ENCODE measurements at places on chromosomes 3 and 15.

DNA sequence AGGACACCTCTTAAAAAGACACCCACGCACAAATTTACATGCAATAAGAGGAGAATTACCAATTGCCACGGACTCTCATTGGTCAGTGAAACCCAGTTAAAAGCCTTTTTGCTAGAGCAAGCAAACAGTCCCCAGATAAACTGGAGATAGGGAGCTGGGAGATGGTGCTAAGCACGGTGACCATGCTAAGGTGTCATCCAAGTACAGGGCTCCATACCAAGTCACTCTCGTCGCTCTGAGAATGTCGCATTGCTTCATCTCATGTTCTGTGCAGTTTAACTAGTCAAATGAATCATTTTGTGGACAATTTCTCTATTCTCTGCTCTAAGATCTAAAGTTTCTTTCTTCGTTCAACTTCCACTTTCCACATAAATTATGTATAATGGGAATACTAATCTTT lies 581.9 kb downstream of the AGBL1 start:
- no peaks in the 10 kb centered on the region for H3K27me3 ChIP-seq
- DNase-seq, result no peak
- no peak overlapping the region for H3K4me3 ChIP-seq
- H3K4me1 ChIP-seq, result no peaks in the 10 kb centered on the region
- no peak overlapping the region for H3K27ac ChIP-seq

- H3K27me3 ChIP-seq, result no peaks in the 10 kb centered on the region
- DNase-seq, result no peak
- H3K4me3 ChIP-seq, result no peak overlapping the region
- no peaks in the 10 kb centered on the region for H3K36me3 ChIP-seq
Measured at GRCh38 chr15:33724321-33725036, 243.8 kb upstream of the CHRM5 start.

DNA sequence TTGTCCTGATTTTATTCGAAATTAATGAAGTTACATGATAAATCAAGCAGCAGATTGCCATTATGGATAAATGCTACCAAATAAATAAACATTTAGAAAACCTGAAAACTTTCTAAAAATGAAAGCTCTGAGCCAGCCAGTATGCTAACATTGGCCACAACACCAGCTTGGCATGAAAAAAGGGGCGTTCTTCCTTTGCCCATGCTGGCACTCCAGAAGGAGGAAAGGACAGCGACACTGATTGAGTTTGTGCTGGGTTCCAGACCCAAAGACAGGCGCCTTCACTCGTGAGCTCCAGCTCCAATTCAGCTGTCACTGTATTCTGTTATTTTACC lies 5.1 kb downstream of the STIMATE start:
- H3K27me3 ChIP-seq, result no peaks in the 10 kb centered on the region
- H3K36me3 ChIP-seq, result no peaks in the 10 kb centered on the region
- H3K4me1 ChIP-seq, result peaks cover 65% of the 10 kb centered on the region
- no peak for DNase-seq

- peaks cover 15% of the 10 kb centered on the region for H3K4me1 ChIP-seq
- no peak overlapping the region for H3K4me3 ChIP-seq
- no peak for DNase-seq
- H3K27ac ChIP-seq, result no peak overlapping the region
- H3K36me3 ChIP-seq, result no peaks in the 10 kb centered on the region
Measured at GRCh38 chr3:101868534-101869464, 19.5 kb downstream of the NFKBIZ start.

DNA sequence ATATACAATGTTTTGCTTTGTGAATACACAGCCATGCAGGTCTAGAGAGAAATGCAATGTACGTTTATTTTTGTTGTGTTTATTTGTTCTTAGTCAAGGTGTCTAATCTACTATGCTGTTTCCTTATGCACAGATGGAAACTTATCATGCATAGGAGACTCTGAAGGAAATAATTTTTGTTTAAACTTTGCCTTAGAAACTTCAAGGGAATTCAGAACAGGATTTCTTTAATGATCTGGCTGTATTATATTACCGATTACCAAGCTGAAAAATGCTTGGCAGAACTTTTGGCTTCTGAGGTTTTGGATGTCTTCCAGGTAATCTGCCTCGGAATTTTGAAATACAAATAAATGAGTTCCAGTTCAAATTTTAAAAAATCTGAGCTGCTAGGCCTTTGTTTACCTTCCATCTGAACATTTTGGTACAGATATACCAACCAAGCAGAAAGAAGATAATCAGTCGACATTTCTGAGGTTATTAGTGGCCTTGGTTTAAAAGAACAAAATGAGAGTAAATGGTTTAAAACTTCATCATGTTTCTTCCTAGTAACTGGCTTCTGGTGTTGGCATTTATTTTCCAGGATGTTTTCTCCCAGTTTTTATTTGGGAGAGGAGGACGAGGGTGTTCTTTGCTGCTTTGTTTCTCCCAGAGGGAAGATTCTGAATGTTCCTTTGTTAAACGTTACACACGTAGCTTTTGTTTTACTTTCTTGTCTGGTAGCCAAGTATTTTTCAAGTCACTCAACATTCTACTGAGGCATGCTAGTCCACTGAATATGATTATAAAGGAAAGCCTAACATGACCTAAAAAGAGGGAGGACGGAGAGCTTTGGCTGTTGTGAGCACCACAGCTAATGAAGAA lies 421.8 kb upstream of the TBL1XR1 start:
- H3K27me3 ChIP-seq, result no peaks in the 10 kb centered on the region
- H3K4me3 ChIP-seq, result no peak overlapping the region
- peaks cover 10% of the 10 kb centered on the region for H3K4me1 ChIP-seq
- no peaks in the 10 kb centered on the region for H3K36me3 ChIP-seq
- peak overlapping the region; percentile 70 for H3K27ac ChIP-seq
- no peak for DNase-seq

DNA sequence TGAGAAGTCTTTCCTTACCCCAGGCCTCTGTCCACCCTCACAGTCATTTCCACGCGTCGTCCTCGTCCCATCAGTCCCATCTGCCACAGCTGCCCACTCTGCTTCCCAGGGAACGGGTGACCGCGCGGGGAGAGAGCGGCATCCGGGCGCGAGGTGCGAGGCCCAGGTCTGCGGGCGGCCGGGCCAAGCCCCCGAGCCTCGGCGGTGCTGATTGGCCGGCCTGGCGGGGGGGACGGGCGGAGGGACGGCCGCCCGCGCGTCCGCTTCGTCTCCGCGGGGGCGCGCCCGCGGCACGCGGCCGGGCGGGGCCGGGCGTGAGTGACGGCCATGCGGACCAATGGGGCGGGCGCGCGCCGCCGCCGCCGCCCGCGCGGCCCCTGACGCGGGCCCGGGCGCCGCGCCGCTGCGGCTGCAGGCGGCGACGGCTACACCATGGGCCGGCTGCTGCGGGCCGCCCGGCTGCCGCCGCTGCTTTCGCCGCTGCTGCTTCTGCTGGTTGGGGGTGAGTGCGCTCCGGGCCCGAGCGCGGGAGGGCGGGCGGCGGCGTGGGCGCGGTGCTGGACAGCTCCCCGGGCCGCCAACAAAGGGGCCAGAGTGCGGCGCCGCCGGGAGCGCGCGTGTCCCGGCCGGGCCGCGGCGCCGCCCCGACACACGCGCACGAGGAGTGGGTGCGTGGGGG lies at the start of gene PODXL2:
PODXL2 (plus strand) TSS at position 398 of the 679 bp plus-strand sequence; CDS start at position 433, 35 bp downstream.
- DNase-seq, result no peak
- peaks cover 12% of the 10 kb centered on the region for H3K4me1 ChIP-seq
- H3K4me3 ChIP-seq, result peak within 1 kb of the TSS; percentile 59
- H3K27me3 ChIP-seq, result no peaks in the 10 kb centered on the region
- H3K27ac ChIP-seq, result no peak within 1 kb of the TSS
- H3K36me3 ChIP-seq, result no peaks in the 10 kb centered on the region

GRCh38 chr15:45946111-45946510 lies 311.3 kb downstream of the SQOR start:
- H3K27me3 ChIP-seq, result no peaks in the 10 kb centered on the region
- H3K36me3 ChIP-seq, result no peaks in the 10 kb centered on the region
- no peak overlapping the region for H3K4me3 ChIP-seq
- no peak overlapping the region for H3K27ac ChIP-seq
- no peaks in the 10 kb centered on the region for H3K4me1 ChIP-seq

GRCh38 chr3:22836131-22836530 lies 367.0 kb upstream of the UBE2E2 start:
- no peak overlapping the region for H3K27ac ChIP-seq
- no peak overlapping the region for H3K4me3 ChIP-seq
- H3K4me1 ChIP-seq, result no peaks in the 10 kb centered on the region
- no peak for DNase-seq

DNA sequence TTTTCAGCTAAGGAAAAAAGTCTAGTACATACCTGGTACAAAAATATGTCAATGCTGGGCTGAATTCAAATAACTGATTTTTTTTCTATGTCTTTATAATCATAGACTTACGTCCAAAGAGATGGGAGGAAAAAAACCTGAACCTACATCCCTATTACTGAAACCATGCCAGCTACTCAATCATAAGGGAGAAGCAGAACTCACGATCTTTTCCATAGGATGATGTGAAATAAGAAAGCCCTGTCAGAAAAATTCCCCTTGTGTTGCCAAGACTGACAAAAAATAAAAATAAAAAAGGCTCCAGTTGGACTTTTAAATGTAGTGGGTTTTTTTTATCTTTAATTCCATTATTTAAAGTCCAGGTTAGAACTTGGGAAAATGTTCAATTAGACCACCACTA lies 3.3 kb downstream of the MSL2 start:
- no peaks in the 10 kb centered on the region for H3K27me3 ChIP-seq
- peak overlapping the region; percentile 20 for H3K27ac ChIP-seq
- no peaks in the 10 kb centered on the region for H3K36me3 ChIP-seq
- H3K4me1 ChIP-seq, result peaks cover 47% of the 10 kb centered on the region

DNA sequence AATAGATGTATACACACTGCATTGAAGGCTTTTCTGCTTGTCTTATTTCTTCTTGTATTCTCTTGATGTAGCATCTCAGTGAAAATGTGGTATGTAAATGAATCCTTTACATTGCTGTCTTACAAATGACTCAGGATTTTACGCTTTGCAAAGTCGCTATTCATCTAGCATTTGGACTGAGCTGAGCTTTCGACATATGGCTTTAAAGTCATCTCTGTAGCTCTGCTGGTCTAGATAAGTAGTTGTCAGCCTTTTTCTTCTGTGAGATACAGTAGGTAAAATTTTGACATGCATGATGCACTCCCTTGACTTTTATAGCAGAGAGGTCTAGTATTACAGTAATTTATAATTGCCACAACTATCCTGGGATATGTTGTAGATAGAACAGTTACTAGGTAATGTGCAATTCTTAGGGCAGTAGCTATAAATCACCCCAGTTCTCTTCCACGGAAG lies 16.8 kb downstream of the MEF2A start:
- H3K27ac ChIP-seq, result no peak overlapping the region
- H3K36me3 ChIP-seq, result no peaks in the 10 kb centered on the region
- H3K4me3 ChIP-seq, result no peak overlapping the region
- peaks cover 48% of the 10 kb centered on the region for H3K4me1 ChIP-seq

DNA sequence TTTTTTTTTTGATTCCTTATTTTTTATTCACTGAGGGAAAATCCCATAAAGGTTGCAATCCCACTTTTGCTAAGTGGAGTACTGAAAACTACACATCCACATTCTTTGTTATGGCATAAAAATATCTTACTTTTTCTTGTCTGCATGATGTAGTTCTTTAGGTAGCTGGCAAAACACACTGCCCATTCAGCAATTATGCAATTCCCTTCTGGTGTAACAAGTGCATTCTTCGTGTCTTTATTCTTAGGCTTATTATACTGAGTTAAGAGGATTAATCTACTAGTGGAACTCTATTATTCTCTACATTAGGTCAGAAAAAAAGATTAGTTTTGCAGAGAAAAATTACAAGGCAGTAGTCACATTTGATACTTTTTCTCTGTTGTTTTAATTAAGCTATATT lies 403.8 kb upstream of the GBE1 start:
- H3K27me3 ChIP-seq, result no peaks in the 10 kb centered on the region
- no peaks in the 10 kb centered on the region for H3K4me1 ChIP-seq
- DNase-seq, result no peak
- H3K27ac ChIP-seq, result no peak overlapping the region
- H3K36me3 ChIP-seq, result no peaks in the 10 kb centered on the region
- no peak overlapping the region for H3K4me3 ChIP-seq

GRCh38 chr3:143832433-143832832 lies 15.8 kb downstream of the SLC9A9 start:
- H3K27ac ChIP-seq, result no peak overlapping the region
- no peak for DNase-seq
- peaks cover 13% of the 10 kb centered on the region for H3K4me1 ChIP-seq
- H3K4me3 ChIP-seq, result no peak overlapping the region
- H3K27me3 ChIP-seq, result no peaks in the 10 kb centered on the region

GRCh38 chr3:16410659-16411058 lies 102.8 kb downstream of the RFTN1 start:
- no peak for DNase-seq
- no peak overlapping the region for H3K4me3 ChIP-seq
- no peak overlapping the region for H3K27ac ChIP-seq
- H3K4me1 ChIP-seq, result peaks cover 3% of the 10 kb centered on the region
- H3K27me3 ChIP-seq, result no peaks in the 10 kb centered on the region

GRCh38 chr15:32855942-32856341 lies 138.1 kb downstream of the GREM1 start:
- H3K4me3 ChIP-seq, result no peak overlapping the region
- H3K27ac ChIP-seq, result peak overlapping the region; percentile 69
- H3K27me3 ChIP-seq, result no peaks in the 10 kb centered on the region
- no peak for DNase-seq
- H3K4me1 ChIP-seq, result peaks cover 21% of the 10 kb centered on the region

GRCh38 chr15:88028024-88028423 lies 228.5 kb downstream of the NTRK3 start:
- no peak for DNase-seq
- no peak overlapping the region for H3K4me3 ChIP-seq
- no peak overlapping the region for H3K27ac ChIP-seq
- no peaks in the 10 kb centered on the region for H3K4me1 ChIP-seq

- no peak overlapping the region for H3K27ac ChIP-seq
- no peaks in the 10 kb centered on the region for H3K36me3 ChIP-seq
- H3K27me3 ChIP-seq, result no peaks in the 10 kb centered on the region
- peaks cover 11% of the 10 kb centered on the region for H3K4me1 ChIP-seq
- no peak overlapping the region for H3K4me3 ChIP-seq
Measured at GRCh38 chr3:190036631-190037030, 84.1 kb downstream of the P3H2 start.

- peak overlapping the region; percentile 98 for H3K27ac ChIP-seq
- peak overlapping the region; percentile 99 for H3K4me3 ChIP-seq
- H3K36me3 ChIP-seq, result no peaks in the 10 kb centered on the region
- DNase-seq, result no peak
- H3K27me3 ChIP-seq, result no peaks in the 10 kb centered on the region
- H3K4me1 ChIP-seq, result peaks cover 15% of the 10 kb centered on the region
Measured at GRCh38 chr3:155870945-155871745, 695 bp downstream of the GMPS start.

- no peaks in the 10 kb centered on the region for H3K4me1 ChIP-seq
- H3K36me3 ChIP-seq, result no peaks in the 10 kb centered on the region
- no peak overlapping the region for H3K4me3 ChIP-seq
- H3K27me3 ChIP-seq, result no peaks in the 10 kb centered on the region
Measured at GRCh38 chr15:69484837-69485236, 32.2 kb downstream of the RPLP1 start.

DNA sequence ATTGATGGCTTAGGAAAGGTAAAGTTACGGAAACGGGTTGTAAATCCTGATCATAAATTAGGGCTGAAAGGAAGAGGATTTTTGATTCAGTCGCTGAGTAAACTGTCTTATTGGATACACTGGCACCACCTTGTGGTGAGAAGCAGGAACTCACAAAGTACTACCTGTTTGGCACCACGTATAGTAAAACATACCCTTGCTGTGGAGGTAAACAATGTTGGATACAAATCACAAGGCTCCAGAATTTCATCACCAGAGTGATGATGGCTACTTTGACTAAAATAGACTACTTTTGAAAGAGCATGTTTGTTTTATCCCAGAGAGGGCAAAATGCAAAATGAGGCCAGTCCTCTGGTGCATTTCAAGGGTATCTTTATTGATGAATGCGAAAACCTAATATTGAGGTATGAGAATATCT lies 216.9 kb downstream of the IGSF11 start:
- no peaks in the 10 kb centered on the region for H3K27me3 ChIP-seq
- no peaks in the 10 kb centered on the region for H3K36me3 ChIP-seq
- no peak overlapping the region for H3K4me3 ChIP-seq
- DNase-seq, result no peak
- H3K27ac ChIP-seq, result no peak overlapping the region
